Ascending aorta (tissue), 2 donors: ENCODE measurements at places on chromosomes 16 and 17. TPM values are rescaled to one million over a fixed set of nuclear protein-coding genes. Genes with fewer than 3 reads are reported as not detected.

KRTAP16-1 gene
- total RNA-seq, result not detected

GRCh38 chr16:25176136-25176535 is 40.6 kb upstream of the AQP8 start:
- no peak for DNase-seq
- H3K27ac ChIP-seq, result no peak overlapping the region
- H3K4me3 ChIP-seq, result no peak overlapping the region
- H3K27me3 ChIP-seq, result no peaks in the 10 kb centered on the region
- H3K4me1 ChIP-seq, result no peaks in the 10 kb centered on the region

GRCh38 chr17:1802429-1802828 is 27.3 kb downstream of the SMYD4 start:
- H3K4me3 ChIP-seq, result no peak overlapping the region
- no peaks in the 10 kb centered on the region for H3K27me3 ChIP-seq
- no peak for DNase-seq
- no peaks in the 10 kb centered on the region for H3K4me1 ChIP-seq
- peaks cover 22% of the 10 kb centered on the region for H3K36me3 ChIP-seq

KRT36 gene
- total RNA-seq, result not detected

GRCh38 chr17:46943218-46943500 is 20.2 kb downstream of the GOSR2 start:
- peaks cover 33% of the 10 kb centered on the region for H3K36me3 ChIP-seq
- H3K27me3 ChIP-seq, result no peaks in the 10 kb centered on the region
- H3K4me3 ChIP-seq, result no peak overlapping the region
- H3K4me1 ChIP-seq, result peaks cover 15% of the 10 kb centered on the region
- no peak for DNase-seq

- H3K36me3 ChIP-seq, result no peaks in the 10 kb centered on the region
- no peak overlapping the region for H3K4me3 ChIP-seq
- no peak for DNase-seq
- H3K27me3 ChIP-seq, result no peaks in the 10 kb centered on the region
- no peaks in the 10 kb centered on the region for H3K4me1 ChIP-seq
Observed at GRCh38 chr17:54180950-54181349, 358.2 kb downstream of the KIF2B start.

GPR142 gene
- total RNA-seq, result not detected

CACNG1 gene
- total RNA-seq, result not detected
